Iris pigment epithelial cell (primary cell): ENCODE measurements at places on chromosomes 12 and 14.
A peak's percentile ranks its signal among the peaks of the same experiment; 100 is the strongest.

- no peak for DNase-seq
Observed at GRCh38 chr14:86999036-86999435, 993.9 kb downstream of the GALC start.

DNA sequence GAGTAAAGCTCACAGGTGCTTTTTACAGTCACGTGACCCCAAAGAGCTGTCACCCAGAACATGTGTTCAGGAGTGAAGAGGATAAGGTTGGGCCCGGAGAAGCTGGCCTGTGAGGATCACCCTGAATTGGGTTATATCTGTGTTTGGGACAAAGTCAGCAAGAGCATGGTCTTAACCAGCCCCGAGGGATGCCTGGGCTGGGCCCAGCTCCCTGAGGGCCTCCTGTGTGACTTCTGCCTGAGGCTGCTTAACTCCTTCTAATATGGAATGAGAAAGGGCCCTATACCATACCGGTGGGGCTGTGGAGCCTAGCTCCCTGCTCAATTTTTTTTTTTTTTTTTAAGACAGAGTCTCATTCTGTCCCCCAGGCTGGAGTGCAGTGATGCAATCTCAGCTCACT lies 2.5 kb downstream of the CDCA4 start:
- no peak for DNase-seq

DNA sequence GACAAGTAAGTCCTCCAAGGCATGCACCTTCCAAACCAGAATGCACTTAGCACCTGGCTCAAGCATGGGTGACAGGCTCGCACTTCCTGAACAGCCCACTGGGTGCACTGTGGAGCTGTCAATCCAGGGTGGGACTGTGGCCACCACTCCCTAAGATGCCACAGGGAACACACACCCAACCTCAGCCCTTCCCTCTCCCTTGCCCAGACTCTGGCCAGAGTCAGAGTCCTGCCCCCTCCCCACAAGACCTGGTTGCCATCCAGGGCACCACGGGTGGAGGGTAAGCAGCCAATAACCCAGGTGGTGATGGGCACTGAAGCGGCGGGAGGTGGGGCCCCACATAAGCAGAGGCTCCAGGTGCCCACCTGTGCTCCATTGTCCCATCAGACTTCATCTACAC lies 160.6 kb downstream of the MYRFL start:
- DNase-seq: no peak

DNA sequence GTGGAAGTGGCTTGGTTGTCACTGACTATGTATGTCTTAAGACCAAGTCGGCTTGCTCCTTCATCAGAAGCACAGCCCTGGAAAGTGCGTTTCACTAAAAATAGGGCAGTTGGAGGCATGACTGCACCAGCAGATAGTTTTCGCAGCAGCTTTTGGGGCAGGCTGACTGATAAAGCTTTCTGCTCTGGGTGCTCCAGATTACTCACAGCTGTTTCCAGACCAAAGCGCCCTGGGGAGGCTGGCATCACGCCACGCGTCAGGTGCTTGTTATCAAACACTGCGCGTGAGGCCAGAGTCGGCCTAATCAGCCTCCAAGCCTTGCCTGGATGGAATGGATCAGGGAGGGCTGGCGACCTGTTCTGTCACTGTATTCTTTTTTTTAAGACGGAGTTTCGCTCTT lies 13.3 kb upstream of the LRRC10 start:
- DNase-seq: no peak

- no peak for DNase-seq
Observed at GRCh38 chr12:31843398-31844095, 114.7 kb upstream of the AMN1 start.

- no peak for DNase-seq
Observed at GRCh38 chr12:47135578-47135977, 55.8 kb upstream of the AMIGO2 start.

DNA sequence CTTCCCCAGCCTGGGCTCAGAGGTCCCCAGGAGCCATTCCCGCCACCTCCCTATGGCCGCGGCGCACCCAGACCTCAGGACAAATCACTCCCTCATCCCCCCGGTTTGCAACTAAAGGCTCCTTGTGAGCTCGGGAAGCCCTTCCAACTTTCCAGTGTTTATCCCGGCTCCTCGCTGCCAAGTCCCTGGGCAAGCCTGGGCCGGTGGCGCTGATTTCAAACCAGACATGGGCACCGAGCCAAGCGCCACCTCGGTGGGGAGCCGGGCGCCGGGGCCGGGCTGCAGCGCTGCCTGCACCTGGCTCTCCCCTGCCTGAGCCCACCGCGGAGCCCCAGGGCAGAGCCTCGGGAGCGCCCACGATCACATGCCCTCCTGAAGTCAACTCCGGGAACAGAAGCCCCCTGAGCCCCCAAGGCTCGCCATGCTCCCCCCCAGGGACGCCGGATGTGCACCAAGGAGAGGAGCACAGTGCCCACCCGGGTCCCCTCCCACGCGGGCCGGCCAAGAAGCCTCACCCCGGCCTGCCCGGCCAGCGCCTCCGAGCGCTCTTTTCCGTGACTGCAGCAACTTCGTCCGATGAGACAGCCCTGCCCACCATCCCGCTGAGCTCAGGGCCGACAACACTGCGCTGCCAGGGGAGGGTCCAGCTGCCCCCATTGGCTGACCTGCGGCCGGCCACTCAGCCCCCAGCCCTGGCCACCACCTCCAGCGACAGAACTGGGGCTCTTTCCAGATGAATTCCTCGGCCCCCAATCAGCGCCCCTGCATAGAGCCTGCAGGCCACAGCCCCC lies 50.0 kb downstream of the NCOR2 start:
- no peak for DNase-seq

GRCh38 chr14:61341275-61342206 lies 20.2 kb downstream of the PRKCH start:
- DNase-seq: no peak

DNA sequence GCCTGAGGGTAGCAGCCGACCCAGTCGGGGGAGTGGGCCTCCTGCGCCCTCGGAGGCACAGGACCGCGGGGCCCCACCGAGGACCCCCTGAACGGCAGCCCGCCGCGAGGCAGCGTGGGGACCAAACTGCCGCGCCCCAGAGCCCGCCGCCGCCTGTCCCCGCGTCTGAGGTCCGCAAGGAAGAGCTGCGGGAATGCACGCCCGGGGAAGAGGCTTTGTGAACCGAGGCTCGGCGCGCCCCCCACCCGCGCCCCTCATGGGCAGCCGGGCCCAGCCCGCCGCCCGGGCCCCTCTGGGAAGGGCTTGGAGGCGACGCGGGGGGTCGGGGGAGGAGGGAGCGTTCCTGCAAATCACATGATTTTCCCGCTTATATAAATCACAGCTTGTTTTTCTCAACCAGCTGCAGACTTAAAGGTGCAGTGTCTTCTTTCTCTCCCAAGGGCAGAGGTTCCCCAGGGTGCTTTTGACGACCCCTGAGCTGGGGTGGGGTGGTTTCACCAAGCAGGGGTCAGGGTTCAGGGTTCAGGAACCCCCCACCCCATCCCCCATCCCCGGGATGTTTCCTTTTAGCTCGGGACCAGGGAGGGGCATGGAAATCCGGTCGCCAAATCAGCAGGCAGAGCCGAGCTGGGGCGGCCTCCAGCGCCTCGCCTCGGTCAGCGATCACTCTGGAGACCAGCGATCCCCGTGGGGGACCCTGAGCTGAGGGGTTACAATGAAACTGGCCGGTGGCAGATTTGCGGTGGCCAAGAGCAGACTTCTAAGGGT lies 44.7 kb upstream of the ATP23 start:
- DNase-seq: peak; percentile 73

DNA sequence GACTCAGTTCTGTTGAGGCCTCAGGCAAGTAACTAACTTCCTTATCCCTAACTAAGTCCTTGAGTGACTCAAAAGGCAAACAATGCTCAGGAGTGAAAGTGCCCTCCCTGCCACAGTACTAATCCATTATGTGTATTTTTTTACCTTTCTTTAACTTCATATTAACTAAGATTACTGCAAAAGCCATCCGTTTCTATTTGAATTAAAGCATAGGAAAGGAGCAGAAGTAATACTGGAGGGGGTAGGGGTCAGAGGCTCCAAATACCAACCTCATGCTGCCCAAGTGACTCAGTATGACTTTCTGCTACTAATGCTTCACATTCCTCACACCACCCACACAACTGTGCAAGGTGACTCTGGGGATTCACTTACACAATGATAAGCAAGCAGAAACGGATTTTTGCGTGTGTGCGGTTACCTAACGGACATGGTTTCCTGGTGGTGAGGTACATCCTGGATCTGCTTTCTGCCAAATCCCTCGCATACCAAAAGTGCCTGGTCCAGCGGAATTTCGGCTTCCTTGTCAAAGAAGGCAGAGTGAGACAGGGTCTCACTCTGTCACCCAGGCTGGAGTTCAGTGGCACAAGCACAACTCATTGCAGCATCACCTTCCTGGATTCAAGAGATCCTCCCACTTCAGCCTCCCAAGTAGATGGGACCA lies 25.1 kb downstream of the MOK start:
- peak; percentile 99 for DNase-seq

- DNase-seq: no peak
Observed at GRCh38 chr12:126019385-126019784, 954.1 kb downstream of the AACS start.

GRCh38 chr14:37663498-37663897 lies 68.1 kb downstream of the TTC6 start:
- DNase-seq: no peak

GRCh38 chr14:38208618-38209562 lies 1.2 kb downstream of the SSTR1 start:
- DNase-seq: peak; percentile 73

DNA sequence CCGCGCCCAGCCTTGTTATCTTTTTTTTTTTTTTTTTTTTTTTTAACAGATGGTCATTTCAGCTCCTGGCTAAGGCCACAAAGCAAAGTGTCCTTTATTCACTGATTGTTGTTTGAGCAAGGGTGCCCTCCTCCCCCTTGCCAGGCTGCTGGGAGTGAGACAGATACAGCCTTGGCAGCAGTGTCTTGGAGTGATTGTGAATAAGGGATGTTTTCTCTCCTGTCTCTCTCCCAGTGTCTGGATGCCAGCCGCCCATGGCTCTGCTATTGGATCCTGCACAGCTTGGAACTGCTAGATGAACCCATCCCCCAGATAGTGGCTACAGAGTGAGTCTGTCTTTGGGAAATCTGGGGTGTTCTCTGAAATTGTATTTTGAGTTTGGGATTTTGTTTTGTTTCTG lies 28.7 kb downstream of the FNTB start:
- DNase-seq: no peak

DNA sequence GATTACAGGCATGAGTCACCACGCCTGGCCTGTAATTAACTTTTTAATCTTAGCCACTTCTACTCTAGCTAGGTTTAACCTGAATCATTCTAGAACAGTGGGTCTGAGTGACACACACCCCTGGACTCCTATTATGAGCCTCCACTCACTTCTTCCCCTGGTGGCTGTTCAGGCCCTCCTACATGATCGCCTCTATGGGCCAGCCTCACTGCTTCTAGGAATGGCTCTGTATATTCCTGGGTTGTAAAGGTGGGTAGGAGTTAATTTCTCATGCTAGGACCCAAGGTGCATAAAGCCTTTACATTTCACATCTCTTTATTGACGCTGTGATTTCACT lies 8.0 kb upstream of the RNU6-8 start:
- DNase-seq: no peak

DNA sequence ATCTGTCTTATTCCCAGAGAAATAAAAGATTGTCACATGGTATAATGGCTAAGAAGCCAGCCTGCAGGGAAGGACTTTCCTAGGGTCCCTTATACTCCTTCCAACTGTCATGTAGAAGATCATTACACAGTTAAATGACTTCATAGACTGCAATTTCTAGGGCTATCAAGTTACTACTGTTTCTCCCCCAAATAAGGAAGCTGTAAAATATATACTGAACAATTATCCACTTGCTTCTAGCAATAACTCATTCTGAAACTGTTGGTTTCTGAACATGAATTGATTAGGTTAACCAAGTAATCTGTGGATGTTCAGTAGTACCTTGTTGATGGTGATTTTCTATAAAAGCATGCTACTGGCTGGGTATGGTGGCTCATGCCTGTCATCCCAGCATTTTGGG lies 44.6 kb downstream of the A2ML1 start:
- no peak for DNase-seq

GRCh38 chr14:78951602-78952001 lies 781.4 kb downstream of the NRXN3 start:
- DNase-seq: no peak
